ENCODE measurements at places on chromosomes 12 and 14.

- DNase-seq, result no peak
Observed at GRCh38 chr12:101772012-101772775, 32.9 kb upstream of the SYCP3 start.

GRCh38 chr14:22630486-22630885 lies 13.7 kb downstream of the OR6J1 start:
- no peak for DNase-seq

DNA sequence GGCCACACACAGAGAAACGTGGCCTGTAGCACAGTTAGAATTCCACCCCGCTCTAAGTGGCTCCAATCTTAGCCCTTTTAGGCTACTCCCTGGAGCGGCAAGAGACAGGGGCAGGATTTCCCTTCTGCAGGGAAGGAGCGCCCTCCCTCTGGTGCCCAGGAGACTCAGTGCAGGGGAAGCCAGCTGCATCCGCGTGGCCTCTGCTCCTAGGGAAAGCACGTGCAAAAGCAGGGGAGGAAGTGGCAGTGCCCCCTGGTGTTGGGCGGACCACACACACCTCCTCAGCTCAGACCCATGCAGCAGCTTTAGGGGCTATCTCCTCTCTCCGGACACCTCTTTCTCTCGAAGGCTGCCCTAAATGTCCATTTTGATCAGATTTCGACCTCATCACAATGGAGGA lies 50.0 kb downstream of the SPRING1 start:
- DNase-seq, result peak; percentile 61

- DNase-seq, result no peak
Observed at GRCh38 chr12:129049917-129050316, 196.6 kb downstream of the GLT1D1 start.

GRCh38 chr12:47938093-47938492 lies 25.3 kb upstream of the TMEM106C start:
- no peak for DNase-seq

GRCh38 chr14:55256586-55256985 lies 14.6 kb upstream of the FBXO34 start:
- DNase-seq, result no peak

- no peak for DNase-seq
Observed at GRCh38 chr14:30893819-30894218, 19.5 kb downstream of the COCH start.

DNA sequence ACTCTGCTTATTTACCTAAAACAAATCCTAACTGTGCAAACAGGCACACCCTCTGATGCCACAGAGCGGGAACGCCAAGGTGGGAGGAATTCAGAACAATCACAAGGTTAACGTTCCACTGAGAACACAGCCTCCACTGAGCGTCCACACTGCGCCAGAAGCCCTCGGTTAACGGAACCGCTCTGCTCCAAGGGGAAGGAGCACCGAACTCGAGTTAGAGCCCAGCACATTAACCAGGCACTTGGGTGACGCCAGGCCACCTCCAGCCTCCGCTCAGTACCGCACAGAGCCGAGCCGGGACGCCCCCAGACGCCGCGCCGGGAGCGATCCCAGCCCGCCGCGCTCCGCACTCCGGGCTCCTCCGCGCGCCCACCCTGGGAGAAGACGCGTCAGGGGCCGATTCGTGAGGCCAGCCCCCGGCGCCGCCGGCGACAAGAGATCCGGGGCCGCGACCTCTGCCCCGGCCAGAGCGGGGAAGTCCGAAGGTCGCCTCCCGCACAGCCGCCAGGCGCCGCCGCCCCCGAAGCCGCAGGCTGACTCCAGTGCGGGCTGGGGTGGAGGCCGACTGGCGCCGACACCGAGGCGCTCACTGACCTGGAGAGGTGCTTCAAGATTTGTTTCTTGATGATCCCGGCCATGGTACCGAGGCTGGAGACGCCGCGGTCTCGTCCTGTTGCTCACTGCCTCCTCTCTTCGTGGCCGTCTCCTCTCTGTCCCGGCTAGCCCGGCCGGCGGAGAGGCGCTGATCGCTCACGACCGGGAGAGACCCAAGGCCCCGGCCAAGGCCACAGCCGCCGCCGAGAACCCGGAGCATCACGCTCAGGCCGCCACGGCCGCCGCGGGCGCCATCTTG lies 450 bp downstream of the BLTP3B start:
- DNase-seq, result no peak

- DNase-seq, result no peak
Observed at GRCh38 chr14:20652996-20653975, 11.8 kb upstream of the OR6S1 start.

DNA sequence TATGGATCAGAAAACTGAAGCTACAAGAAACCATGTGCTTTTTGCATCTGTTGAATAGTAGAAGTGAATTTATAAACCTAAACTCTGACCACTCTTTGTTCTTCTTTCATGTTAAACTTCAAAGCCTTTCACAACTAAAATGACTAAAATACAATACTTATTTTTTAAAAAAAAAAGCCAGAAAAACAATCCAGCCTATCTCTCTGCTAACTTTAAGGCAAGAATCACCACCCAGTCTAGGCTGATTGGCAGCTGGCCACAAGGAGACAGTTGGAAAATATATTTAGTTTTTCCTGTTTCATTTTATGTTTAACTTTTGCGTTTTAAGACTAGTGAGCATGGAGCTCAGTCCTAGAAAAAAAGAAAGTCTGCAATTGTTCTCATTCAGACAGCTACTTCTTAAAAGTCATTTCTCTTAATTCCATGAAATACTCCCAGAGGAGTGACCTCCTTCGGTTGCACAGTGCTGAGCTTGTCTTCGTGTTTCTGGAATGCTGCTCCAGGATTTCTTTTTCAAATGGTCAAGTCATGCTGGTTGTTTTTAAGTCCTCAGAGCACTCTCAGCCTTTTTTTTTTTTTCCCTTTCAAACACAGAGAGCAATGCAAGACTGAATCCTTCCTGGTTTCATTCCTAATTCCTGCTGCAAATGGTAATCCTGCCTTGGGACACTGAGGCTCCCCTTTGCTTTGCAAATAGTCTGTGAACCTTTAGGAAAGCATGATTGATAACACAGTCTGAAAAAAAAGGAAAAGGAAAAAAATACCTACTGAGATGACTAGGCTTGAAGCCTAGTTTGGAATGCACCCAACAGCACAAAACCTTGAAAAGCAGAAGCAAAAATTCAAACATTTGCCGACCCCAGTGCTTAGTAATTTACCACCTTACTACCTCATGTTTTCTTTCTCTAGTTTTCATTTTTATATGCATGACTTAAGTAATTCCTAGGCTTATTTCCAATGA lies 233.3 kb upstream of the DAAM1 start:
- DNase-seq, result no peak

GRCh38 chr12:95959107-95959506 lies 16.0 kb downstream of the AMDHD1 start:
- no peak for DNase-seq

DNA sequence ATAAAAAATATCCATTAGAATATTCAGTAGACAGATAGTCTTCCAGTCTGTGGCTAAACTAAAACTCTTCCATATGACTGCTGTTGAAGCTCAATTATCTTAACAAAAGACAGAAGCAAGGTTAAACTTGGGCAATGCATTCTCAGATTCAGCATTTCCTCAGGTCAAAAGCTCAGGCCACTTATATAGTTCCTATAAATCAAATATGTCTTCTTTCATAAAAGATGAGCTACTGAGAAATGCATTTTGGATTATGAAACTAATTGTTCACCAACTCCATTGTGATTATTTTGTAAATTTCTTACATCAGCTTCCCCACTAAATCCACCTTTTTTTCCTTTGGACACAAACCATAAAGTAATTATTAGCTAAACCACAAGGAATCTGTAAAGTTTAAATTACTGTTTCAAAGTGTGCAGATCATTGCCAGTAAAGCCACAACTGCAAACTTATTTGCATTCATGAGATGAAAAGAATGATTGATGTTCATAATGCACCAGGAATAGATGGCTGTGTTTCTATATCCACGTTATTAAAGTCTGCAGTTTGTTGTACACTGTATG lies 224.4 kb downstream of the FBXL14 start:
- DNase-seq, result no peak

DNA sequence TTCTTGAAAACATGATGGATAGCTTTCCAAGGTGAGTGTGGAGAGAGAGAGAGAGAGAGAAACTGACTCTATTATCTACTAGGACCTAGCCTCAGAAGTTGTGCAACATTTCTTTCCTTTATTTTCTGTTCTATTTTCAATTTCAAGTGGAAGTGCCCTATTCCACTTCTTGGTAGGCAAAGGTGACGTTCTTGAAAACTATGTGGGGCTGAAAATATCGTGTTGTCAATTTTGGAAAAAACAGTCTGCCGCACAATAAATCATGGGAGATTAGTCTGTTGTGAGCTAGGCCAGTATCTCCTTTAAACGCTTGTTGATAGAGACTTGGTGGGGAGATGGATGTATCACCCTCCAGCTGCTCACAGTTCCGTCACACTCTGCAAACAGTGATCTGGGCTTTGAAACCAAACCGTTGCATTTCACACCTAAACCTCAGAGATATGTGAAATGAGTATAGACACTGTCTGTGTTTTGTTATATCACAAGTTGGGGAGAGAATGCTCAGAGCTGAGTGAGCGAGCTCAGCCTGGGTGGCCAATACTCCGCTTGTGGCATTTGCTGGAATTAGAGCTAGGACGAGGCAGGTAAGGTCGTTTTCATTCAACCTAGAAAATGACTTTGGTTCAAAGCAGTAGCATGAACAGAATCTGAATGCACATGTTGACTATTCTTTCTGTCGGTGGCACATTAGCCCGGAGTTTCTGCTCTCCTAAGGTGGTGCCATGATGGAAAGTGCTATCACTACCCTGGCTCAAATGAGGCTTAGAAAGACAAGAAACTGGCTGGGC lies 75.1 kb upstream of the ST8SIA1 start:
- DNase-seq, result no peak

DNA sequence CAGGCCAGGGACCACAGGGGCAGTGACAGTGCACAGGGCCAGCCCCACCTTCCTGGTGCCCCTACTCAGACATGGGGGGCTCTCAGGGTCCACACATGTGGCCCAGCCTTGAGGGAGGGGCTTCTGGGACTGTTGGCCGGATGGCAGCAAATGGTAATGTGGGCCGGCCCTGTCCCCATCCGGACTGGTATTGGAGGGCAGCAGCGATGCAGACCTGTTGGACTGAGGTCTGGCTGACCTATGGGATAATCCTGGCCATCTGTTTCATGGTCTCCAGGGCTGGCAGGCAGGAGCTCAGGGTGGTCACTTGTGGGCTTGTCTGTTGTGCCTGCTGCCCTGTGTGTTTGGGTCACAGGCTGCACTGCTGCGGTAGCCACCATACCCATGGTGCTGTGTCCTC lies 387.5 kb downstream of the TMEM121 start:
- DNase-seq, result no peak

- DNase-seq, result no peak
Observed at GRCh38 chr12:132238488-132238854, 90.9 kb downstream of the GALNT9 start.

DNA sequence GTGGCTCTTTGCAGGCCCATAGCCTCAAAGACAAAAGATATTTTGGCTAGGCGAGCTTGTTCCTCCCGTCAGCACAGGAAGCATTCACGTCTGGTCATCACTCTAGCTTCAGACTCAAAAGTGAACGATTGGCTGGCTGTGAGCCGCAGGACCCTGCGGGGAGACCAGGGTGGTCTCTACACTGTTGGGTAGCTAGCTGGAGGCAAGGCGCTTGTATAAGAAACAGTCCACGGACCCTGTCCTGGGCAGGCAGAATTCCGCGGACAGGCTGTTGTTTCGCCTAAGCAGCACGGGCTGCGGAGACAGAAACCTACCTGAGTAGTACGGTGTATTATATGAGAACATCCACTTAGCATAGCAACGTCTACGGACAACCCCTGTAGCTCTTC lies 29.6 kb downstream of the WBP11 start:
- no peak for DNase-seq

- no peak for DNase-seq
Observed at GRCh38 chr12:29201296-29201695, 52.2 kb downstream of the FAR2 start.

DNA sequence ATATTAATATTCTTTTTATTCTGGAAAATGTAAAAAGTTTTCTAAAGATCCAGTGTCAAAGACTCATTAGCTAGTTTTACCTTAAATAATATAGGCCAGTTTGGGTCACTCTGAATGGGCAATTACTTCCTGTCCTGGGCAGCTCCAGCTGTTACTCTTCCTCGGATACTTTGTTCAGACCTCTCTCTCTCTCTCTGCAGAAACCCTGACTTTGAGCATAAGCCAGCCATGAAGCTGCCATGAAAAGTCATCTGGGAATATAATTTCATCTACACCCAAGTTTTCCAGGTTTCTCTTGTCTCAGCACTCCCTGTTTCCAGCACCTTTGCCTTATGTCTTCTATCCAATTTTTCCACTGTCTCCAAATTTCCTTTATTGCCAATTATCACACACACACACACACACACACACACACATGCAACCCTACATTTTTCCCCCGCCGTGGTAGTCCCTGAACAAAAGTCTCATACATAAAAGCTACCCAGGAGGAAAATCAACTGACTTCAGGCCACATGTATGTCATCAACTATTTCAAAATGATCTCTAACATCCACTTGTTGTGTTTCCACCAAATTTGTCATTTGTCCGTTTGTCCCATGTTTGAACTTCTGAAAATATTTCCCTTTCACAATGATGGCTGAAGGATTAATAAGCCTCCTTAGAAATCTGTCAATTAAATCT lies 318.1 kb downstream of the SSPN start:
- DNase-seq, result no peak

DNA sequence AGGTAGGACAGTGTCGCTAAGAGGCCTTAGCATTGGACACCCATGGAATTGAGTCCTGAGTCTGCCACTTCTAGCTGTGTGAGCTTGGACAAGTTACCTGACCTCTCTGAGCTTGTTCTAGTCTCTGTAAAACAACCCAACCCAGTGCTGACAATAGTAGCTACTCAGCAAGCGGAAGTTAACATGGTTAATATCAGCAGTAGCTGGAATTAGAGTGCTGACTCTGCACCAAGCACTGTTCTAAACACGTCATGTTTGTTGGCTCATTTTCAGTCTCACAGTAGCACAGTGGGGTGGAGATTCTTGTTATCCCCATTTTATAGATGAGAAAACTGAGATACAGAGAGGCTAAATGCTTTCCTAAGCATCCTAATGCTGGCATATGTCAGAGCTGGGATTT lies 47.5 kb upstream of the RIN3 start:
- no peak for DNase-seq
